ENCODE measurements at places on chromosomes 1 and 21.

- no peak for DNase-seq
Observed at GRCh38 chr1:97803026-97803425, 117.8 kb downstream of the DPYD start.

- no peak for DNase-seq
Observed at GRCh38 chr1:156515956-156516355, 15.4 kb upstream of the MEF2D start.

DNA sequence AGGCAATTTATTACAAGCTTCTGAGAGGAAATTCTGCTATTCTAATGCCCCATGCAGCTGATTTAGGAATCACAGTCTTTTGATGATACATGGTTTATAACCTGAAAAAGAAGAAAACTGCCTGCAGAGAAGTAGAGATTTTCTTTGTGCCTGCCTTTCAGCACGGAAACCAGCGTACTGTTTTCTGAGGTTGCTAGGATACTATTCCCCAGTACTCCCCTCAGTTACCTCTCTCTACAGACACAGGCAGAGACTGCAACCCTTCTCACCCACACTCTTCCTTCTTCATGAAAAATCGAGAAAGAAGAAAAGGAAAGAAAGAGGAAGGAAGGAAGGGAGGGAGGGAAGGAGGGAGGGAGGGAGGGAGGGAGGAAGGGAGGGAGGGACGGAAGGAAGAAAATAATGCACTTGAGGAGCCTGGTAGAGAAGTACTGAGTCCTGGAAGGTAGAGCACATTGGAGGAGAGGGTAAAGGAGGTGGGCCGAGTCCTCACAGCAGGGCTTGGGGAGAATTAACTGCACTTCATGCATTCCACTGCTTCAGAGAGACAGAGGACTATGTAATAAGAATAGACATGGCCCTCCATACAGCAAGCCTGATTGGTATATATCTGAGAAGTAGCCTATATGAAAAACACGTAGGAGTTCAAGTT lies 21.9 kb downstream of the RGS2 start:
- DNase-seq, result no peak

- DNase-seq, result no peak
Observed at GRCh38 chr1:85033221-85033620, 15.1 kb downstream of the MCOLN3 start.

GRCh38 chr21:41965461-41966013 lies 11.7 kb upstream of the C2CD2 start:
- no peak for DNase-seq

GRCh38 chr21:44297525-44298290 lies 2.1 kb upstream of the PFKL start:
- DNase-seq, result peak; percentile 70

GRCh38 chr1:101595881-101596374 lies 359.1 kb downstream of the S1PR1 start:
- DNase-seq, result no peak

GRCh38 chr1:24418898-24419628 lies 3.5 kb downstream of the NIPAL3 start:
- no peak for DNase-seq

- no peak for DNase-seq
Observed at GRCh38 chr1:162107911-162108310, 38.4 kb downstream of the NOS1AP start.

DNA sequence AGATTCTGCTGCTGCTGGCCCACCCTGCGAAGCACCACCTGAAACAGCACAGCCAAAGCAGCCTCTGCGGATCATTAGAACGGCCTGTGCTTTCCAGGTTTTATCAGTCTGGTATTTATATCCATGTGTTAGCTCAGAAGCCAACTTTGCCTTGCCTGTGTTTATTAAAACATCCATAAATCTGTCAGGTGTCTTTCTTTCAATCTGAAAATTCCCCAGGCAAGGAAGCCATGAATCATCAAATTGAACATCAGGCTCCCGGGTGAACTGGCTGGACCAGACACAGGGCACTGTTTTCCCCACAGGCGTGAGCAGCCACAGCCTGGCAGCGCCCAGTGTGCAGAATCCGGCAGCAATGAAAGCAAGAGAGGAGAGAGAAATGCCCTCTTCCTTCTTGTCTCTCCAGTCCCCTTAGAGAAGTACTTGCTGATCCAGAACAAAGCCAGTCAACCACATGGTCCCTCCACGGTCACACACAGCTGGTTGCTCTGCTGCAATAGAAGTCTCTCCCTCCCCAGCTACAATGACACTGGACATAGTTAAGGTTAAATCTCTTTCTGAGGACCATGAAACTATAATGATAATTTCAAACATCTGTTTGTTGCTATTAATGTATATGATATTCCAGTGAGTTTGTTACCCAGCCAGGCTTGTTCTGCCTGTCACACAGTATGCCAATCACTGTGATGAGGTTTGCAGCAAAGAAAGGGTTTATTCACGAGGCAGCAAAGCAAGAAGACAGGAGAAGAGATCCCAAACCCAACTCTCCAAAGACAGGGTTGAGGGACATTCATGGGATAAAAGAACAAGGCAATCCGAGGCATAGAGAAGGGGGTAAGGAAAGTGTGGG lies 212.1 kb upstream of the FMN2 start:
- DNase-seq, result no peak

- no peak for DNase-seq
Observed at GRCh38 chr1:236751935-236752334, 43.2 kb upstream of the MTR start.

DNA sequence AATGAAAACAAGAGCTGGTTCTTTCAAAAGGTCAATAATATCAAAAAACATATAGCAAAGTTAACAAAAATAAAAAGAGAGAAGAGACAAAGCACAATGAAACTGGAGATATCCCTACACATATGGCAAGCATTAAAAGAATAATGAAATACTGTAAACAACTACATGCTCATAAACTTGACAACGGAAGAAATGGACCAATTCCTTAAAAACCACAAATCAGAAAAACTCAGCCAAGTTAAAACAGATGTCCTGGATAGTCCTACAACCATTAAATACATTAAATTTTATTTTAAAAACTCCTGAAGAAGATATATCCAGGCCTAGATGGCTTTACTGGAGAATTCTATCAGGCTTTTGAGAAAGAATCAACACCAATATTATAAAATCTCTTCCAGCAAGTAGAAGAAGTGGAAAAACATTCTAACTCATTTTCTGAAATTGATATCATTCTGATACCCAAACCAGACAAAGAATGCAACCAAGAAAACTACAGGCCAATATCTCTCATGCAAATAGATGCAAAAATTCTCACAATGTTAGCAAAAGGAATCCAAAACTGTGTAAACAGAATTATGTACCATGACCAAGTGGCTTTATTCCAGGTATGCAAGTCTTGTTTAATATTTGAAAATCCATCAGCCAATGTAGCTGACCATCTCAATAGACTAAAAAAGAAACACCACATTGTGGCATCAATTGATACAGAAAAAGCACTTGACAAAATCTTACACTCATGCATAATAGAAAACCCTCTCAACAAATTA lies 56.1 kb upstream of the LRRC7 start:
- no peak for DNase-seq

DNA sequence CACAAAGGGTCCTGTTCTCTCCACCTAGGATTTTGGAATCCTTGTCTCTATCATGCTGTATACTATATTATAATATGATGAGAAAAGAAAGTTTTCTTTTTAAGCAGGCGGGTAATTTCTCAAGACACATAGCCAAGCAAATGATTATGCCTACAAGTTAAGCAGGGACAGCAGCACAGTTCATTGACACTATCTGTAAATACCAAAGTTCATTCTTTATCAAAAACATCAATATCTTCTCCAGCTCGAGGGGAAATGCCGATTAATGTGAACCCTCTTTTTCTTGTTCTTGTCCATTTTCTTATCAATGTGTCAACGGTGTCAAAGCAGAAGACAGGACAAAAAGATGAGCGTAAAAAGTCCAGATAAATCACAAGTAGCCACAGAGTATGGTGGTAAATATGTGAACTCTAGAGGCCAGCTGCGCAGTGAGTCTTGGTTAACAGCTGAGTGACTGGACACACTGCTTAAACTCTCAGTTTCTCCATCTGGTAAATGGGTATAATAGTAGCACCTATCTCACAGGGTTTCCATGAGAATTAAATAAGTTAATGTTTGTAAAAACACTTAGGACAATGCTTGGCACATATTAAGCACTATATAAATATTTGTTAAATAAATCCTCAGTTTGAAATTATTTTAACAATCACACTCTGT lies 30.9 kb downstream of the LPAR3 start:
- no peak for DNase-seq

GRCh38 chr1:200275415-200275814 lies 134.4 kb downstream of the ZNF281 start:
- DNase-seq, result no peak

- DNase-seq, result no peak
Observed at GRCh38 chr1:10651793-10652192, 144.7 kb downstream of the CASZ1 start.

GRCh38 chr1:203206129-203206687 lies 19.7 kb upstream of the CHI3L1 start:
- DNase-seq, result no peak

- no peak for DNase-seq
Observed at GRCh38 chr1:53308506-53308905, 19.4 kb downstream of the LRP8 start.

- DNase-seq, result no peak
Observed at GRCh38 chr1:103056423-103056822, 51.9 kb downstream of the COL11A1 start.

GRCh38 chr21:41744028-41744930 lies 22.6 kb downstream of the RIPK4 start:
- no peak for DNase-seq

DNA sequence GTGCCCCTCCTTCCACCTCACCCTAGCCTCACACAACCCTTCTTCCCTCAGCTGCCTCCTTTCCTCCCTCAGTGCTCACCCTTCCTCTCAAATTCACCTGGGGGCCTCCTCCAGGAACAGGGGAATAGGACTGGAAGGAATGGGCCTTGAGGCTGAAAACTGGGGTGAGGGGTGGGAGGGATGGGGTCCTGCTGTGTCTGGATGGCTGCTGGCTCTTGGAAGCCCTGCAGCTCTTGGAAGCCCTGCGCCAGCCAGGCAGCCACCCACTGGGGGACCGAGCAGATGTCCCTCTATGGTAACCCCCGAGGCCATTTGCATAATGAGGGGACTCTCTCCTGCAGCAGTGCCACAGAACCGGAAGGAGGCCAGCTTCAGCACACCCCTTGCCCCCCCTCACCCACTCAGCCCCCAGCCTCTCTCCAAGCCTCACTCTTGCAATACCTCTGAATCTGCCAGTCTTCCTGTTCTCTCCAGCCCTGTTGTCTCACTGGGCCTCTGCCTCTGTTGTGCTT lies 85.2 kb downstream of the KIRREL1 start:
- DNase-seq, result no peak

DNA sequence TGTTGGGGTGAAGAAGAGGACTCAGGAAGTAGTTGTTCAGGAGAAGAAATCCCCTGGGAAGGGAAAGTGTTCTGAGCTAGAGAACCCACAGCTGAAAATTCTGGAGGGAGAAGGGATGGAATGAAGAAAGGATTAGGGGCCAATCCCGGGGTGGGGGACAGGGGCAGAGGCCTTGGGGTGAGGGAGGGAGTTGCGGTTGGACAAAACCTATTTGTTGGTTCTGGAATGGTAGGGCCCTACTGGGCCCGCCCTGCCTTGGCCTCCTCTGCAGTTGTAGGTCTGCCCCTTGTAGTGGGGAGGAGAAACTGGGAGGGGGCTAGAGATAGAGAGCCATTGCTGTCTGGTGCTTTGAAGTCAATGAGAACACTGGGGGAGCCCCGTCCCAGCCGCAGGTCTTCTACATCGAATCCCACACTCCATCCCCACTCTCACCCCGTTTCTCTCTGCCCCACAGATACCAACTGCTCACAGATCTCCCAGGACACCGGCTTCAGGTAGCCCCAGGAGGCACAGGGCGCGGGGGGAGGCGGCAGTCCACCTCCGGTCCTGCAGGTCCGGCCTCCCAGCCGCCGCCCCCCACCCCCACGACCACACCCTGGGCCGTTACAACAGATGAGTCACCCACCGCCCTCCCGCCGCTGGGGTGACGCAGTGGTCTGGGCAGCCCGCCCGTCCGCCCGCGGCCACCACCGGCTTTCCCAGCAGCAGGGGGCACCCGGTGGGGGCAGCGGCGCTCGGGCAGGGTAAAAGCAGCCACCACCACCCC lies 1.1 kb downstream of the TAGLN2 start:
- no peak for DNase-seq

DNA sequence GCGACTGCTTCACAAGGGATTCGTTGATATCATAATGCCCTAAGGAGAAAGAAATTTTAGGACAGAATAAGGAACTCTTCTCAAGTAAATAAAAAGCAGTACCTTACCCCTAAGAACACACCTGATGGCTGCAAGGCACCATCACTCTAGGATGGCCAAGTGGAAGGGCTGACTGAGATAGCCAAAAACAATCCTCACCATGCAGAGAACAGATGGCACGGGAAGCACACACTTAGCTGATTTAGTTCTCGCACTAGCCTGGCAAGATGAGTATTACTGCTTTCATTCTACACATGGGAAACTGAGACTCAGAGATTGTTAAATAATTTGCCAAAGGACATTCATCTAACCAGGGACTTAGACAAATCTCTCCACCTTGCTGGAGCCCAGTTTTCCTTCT lies 43.8 kb downstream of the STPG1 start:
- DNase-seq, result no peak

- DNase-seq, result no peak
Observed at GRCh38 chr1:179824265-179824664, 53.3 kb downstream of the TOR1AIP2 start.

DNA sequence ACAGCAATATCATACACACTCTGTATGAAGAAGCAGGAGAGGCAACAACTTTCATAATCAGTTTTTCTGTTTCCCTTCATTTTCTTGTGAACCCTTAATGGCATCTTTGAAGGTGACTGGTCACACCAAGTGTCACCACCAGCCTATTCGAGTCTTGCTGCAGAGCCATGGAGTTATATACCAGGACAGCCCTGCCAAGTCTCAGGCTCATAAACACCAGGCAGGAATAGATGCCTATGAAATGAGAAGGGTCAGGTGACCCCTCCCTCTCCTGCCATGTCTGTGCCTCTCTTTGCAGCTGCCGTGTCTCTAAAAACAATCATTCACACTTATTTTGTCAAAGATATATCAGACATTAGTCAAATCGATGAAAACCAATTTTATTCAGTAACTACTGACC lies 28.0 kb downstream of the NECAP2 start:
- no peak for DNase-seq

GRCh38 chr1:145927916-145928643 lies 796 bp upstream of the RBM8A start:
- no peak for DNase-seq

DNA sequence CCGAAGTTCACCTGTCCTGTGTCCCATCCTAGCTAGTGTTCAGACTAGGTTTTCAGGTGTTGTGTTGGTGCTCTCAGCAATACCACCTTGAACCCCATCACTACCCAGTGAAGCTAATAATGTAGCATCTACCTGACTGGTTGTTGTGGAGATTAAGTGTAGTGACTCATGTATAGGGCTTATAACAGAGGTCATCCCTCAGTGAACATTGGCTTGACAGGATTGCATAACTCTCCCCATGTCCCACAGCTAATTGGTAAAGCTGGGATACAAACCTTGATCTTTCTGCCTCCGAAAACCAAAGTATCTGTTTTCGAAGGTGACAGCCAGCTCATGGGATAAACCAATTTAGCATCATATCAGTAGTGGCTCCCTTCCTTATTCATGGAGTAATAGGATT lies 44.5 kb upstream of the TNR start:
- no peak for DNase-seq

GRCh38 chr1:12435639-12436344 lies 182.2 kb downstream of the DHRS3 start:
- no peak for DNase-seq

- DNase-seq, result no peak
Observed at GRCh38 chr1:25522031-25522655, 21.3 kb upstream of the LDLRAP1 start.

Measured in NCI-H1930 (cell line).